A673 (cell line): ENCODE measurements at places on chromosomes 7 and 10.

GRCh38 chr7:123747620-123748141 is 1.1 kb downstream of the WASL start:
- peaks cover 47% of the 10 kb centered on the region for H3K4me1 ChIP-seq
- peak; percentile 71 for DNase-seq
- H3K36me3 ChIP-seq, result no peaks in the 10 kb centered on the region
- H3K4me3 ChIP-seq, result peak overlapping the region; percentile 76

DNA sequence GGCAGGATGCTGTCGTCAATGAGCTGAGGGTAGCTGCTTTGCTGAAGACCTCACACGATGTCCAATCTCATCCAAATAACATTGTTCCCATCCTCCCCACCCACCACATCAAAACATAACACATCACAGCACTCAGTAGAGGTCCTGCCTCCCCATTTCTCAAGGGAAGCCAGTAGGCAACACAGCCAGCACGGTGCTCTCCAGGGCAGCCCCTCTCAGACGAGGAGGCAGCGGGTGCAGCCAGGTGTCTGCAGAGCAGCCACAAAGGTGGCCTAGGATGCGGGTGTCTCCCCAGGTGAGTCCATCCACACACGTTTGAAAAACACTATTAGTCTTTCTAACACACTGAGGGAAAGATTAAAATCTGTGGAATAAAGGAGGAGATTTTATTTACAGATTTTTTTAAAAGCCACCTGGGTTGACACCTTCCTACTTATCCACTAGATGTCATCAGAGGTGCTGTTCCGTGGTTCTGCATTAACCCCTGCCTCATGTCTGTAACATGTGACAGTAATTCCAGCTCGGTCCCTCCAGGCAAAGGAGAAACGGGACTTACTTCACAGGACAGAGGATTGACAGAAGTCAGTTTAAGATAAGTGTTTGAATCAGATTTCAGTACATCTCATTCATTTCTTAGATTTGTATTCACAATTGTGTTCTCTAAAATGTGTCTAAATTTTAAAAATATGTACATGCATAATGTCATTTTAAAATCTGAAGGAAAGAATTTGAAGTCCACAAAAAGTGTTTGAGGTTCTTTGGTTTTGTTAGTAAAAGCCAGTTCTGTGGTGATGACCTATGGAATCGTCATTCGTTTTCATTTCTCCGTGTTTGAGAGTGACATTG is 68.0 kb downstream of the LANCL2 start:
- H3K36me3 ChIP-seq, result no peaks in the 10 kb centered on the region
- H3K27ac ChIP-seq, result no peak overlapping the region
- peak; percentile 31 for DNase-seq
- H3K4me1 ChIP-seq, result no peaks in the 10 kb centered on the region
- H3K4me3 ChIP-seq, result no peak overlapping the region
- no peaks in the 10 kb centered on the region for H3K27me3 ChIP-seq

- no peak for DNase-seq
- H3K36me3 ChIP-seq, result no peaks in the 10 kb centered on the region
- peaks cover 8% of the 10 kb centered on the region for H3K27me3 ChIP-seq
Measured at GRCh38 chr7:143334244-143334643, 18.3 kb downstream of the CLCN1 start.

- no peaks in the 10 kb centered on the region for H3K36me3 ChIP-seq
- no peaks in the 10 kb centered on the region for H3K4me1 ChIP-seq
- DNase-seq, result no peak
- no peak overlapping the region for H3K27ac ChIP-seq
- no peak overlapping the region for H3K4me3 ChIP-seq
Measured at GRCh38 chr10:88157981-88158465, 294.6 kb downstream of the PTEN start.

DNA sequence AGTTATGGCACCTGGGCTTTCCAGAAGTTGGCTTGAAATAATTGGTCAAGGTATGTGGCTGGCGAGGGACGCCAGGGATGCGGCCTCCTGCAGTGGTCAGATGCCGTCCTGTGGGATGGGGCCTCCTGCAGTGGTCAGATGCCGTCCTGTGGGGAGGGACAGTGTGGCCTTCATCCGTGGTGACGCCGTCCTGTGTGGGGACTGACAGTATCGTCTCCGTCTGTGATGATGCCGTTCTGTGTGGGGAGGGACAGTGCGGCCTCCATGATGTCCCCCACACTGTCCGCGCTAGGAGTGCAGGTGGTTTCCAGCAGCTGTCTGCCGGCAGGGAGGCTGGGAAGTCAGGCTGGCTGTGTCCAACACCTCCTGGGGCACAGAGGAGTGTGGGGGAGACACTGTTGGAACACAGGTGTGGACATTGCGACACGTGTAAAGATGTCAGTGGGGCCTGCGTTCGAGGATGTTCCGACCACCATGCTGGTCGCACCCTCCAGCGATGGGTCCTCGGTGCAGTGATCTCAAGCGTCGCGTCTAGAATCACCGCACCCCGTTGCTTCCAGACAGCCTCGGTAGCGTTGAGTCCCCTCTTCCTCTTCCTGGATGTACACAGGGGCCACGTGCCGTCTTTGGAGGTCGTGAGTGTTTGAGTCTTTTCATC is 52.6 kb downstream of the INPP5A start:
- H3K4me3 ChIP-seq, result no peak overlapping the region
- DNase-seq, result no peak
- no peaks in the 10 kb centered on the region for H3K27me3 ChIP-seq
- H3K27ac ChIP-seq, result no peak overlapping the region
- peaks cover 10% of the 10 kb centered on the region for H3K4me1 ChIP-seq

GRCh38 chr10:110923856-110924493 is 4.6 kb downstream of the SHOC2 start:
- no peak for DNase-seq
- H3K27ac ChIP-seq, result no peak overlapping the region
- no peaks in the 10 kb centered on the region for H3K27me3 ChIP-seq
- peaks cover 30% of the 10 kb centered on the region for H3K4me1 ChIP-seq
- H3K36me3 ChIP-seq, result no peaks in the 10 kb centered on the region
- H3K4me3 ChIP-seq, result no peak overlapping the region
